ENCODE measurements at places on chromosomes 5 and 9.

DNA sequence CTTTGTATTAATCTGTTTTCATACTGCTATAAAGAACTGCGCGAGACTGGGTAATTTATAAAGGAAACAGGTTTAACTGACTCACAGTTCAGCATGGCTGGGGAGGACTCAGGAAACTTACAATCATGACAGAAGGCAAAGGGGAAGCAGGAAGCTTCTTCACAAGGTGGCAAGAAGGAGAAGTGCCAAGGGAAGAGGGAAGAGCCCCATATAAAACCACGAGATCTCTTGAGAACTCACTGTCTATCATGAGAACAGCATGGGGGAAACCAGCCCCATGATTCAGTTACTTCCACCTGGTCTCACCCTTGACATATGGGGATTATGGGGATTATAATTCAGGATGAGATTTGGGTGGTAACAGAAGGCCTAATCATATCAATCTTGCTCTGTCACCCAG is 60.9 kb upstream of the CHD1 start:
- peak; percentile 65 for DNase-seq

DNA sequence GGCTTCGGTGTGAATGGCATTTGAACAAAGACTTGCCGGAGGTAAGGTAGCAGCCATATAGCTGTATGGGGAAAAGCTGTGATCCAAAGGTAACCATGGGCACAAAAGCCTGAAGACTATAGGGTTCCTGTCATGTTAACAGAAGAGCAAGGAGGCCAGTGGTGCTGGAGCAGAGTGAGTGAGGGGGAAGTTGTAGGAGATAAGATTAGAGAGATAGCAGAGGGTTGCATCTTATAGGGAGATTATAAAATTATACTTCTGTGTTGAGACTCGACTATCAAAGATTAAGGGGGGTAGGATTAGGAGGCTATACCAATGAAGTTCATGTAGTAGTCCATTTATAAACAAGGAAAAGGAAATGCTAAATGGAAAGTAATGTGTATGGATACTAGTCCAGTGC is 3.3 kb downstream of the NCBP1 start:
- no peak for DNase-seq

DNA sequence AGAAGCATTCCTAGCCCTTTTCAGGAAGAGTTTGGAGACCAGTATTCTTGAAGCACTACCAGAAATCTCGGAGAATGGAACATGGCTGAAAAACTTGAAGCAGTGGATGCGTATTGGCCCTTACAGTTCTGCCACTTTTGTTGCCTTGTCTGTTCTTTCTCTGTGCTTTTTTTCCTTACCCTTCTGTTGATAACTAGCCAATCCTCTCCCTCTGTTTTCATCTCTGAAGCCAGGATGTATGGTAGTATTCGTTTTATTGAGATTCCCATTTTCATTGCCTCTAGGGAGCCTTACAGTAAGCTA is 564 bp upstream of the CCNH start:
- peak; percentile 38 for DNase-seq

- DNase-seq, result peak; percentile 70
Measured at GRCh38 chr5:177357459-177358351, at the start of gene RGS14. RGS14 (plus strand) TSS chr5:177357924; CDS start chr5:177358025, 101 bp downstream.

DNA sequence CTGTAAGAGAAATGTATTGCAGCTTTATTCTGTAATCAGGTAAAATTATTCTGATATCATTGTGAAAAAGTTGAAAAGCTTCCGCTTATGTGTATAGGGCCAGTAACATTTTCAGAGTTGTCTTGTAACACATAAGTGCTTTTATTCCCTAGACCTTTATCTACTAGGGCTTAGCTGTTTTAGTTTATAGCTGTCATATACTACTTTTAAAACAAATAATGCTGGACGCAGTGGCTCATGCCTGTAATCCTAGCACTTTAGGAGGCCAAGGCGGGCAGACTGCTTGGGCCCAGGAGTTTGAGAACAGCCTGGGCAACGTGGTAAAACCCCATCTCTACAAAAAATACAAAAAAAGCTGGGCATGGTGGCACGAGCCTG is 33.1 kb downstream of the SLC25A51 start:
- DNase-seq, result no peak

- no peak for DNase-seq
Measured at GRCh38 chr9:14173713-14174112, 140.2 kb downstream of the NFIB start.

DNA sequence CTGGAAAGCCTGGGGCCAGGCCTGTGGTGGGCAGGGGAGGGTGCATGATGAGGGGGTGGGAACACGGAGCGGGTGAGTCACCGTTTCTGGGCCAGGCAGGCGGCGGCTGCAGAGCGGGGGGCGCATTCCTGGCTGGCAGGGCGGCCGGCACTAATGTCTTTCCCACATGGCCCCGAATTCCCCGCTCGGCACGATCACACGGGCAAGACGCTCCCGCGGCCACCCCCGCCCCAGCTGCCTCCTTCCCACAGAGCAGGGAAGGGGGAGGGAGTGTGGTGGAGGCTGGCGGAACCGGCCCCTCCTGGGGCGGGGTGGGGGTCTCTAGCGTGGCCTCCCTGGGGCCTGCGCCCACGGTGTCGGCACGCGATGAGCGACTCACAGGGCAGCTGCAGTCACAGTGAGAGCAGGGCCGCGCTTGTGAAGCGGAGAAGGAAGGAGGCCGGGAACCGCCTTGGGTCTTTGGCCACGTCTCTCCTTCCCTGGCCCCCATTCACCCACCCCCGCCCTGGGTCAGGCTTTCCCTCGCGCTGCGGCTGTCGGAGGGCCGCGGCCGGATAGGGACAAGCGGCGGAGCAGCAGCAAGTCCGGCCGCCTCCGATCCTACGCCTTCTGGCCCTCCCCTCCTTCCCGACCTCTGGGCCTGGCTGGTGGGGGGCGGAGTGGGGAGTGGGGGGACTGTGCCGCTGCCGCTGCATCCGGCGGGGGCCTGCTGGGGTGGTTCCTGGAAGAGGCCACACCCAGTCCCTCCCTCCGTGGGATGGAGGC is 48.9 kb downstream of the CXXC5 start:
- peak; percentile 95 for DNase-seq

- peak; percentile 42 for DNase-seq
Measured at GRCh38 chr9:131237291-131237690, 39.0 kb downstream of the FAM78A start.

DNA sequence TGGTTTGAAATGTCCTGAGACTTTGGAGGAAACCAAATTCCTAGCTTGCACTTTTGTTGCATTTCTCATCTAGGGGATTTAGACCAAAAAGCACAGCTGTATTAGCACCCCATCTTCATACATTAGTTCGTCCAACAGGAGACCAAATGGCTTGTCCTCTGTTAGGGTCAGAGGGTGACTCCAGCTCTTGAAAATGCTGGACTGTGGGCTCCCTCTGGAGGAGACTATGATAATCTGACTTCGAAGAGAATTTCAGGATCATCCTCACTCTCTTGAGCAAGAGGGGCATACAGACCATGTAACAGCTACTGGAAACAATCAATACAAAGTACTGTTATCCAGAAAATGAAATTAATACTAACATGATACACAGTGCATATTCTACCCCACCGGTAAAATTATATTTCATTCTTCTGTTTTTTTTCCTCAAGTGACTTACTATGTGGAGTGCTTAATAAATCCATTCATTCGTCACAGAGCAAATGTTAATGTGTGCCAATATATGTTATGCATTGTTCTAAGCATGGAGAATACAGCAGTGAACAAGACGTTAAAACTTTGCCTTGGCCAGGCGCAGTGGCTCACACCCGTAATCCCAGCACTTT is 63.7 kb upstream of the PPP2CA start:
- peak; percentile 80 for DNase-seq

- DNase-seq, result no peak
Measured at GRCh38 chr9:137171149-137171900, 531 bp downstream of the TMEM210 start.

- DNase-seq, result no peak
Measured at GRCh38 chr5:123597018-123597417, 85.0 kb downstream of the CSNK1G3 start.

DNA sequence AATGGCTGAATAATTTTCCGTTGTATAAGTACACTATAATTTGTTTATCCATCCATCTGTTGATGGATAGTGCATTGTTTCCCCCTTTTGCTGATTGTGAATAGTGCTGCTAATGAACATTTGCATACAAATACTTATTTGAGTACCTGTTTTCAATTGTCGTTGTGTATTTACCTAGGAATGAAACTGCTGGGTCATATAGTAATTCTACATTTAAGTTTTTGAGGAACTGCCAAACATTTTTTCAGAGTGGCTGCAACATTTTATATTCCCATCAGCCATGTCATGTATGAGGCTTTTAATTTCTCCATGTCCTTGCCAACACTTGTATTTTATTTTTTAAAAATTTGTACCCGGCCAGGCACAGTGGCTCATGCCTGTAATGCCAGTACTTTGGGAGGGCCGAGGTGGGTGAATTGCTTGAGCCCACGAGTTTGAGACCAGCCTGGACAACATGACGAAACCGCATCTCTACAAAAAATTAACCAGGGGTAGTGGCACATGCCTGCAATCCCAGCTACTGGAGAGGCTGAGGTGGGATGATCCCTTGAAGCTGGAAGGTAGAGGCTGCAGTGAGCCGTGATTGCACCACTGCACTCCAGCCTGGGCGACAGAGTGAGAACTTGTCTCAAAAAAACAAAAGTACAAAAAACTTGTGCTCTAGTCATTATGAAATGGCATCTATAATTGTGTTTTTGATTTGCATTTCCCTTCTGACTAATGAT is 2.2 kb upstream of the ANXA6 start:
- DNase-seq, result no peak

DNA sequence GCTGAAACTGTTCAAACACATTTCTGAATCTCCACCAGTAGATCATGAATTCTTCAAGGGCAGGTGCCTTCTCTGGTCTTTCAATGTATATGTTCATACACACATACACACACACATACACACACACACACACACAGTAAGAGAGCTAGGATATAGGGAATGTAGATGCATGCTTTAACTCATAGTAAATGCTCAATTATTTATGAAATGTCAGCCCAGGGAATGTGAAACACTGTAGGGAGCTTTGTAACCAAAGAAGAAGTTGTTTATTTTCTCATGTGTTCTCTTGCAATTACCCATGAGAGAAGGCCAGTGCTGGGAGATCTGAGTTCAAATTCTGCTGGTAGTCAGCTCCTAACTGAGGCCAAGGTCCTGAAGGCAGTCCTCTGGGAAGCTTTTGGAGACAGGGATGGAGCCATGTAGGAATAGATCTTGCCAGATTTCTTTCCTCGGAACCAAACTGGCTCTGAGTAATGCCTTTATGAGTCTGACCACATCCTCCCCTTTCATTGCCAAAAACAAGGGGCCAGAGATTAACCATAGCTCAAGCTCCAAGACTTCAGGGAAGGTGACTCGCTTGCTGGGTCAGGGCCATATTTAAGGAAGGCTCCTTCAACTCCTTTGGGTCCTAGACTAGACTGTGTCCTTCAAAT is 487.0 kb upstream of the TNC start:
- no peak for DNase-seq

- no peak for DNase-seq
Measured at GRCh38 chr5:176538989-176539384, 1.8 kb upstream of the RNF44 start.

GRCh38 chr5:134142806-134143205 is 28.3 kb downstream of the TCF7 start:
- DNase-seq, result no peak

DNA sequence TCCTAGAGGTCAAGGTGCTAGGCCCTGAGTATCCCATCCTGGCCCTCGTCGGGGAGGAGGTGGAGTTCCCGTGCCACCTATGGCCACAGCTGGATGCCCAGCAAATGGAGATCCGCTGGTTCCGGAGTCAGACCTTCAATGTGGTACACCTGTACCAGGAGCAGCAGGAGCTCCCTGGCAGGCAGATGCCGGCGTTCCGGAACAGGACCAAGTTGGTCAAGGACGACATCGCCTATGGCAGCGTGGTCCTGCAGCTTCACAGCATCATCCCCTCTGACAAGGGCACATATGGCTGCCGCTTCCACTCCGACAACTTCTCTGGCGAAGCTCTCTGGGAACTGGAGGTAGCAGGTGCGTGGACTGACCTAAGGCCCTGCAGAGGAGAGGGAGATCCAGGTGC is 7.9 kb downstream of the BTNL9 start:
- DNase-seq, result no peak

- DNase-seq, result no peak
Measured at GRCh38 chr9:11755951-11756350, 937.2 kb upstream of the TYRP1 start.

GRCh38 chr5:69217548-69218526 is 16.8 kb upstream of the CDK7 start:
- DNase-seq, result peak; percentile 97
